ENCODE measurements at places on chromosomes 1 and 21.

DNA sequence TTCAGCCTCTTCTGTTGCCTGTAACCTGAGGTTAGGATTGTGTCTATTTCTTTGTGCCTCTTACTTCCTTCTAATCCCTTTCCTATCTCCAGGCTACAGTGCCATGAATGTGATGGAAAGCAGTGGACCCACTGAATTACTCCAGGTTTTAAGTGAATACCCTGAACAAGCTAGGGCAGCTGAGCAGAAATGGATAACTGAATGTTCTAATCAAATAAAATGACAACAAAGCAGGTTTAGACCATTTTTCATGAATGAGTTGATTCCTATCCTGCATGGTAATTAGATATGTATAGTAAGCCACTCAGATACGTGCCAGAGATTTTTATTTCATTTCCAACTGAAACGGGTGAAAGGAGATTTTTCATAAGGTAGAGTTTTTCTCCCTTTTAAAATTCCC, 127.5 kb upstream of the ZP4 start:
- no peak for DNase-seq

DNA sequence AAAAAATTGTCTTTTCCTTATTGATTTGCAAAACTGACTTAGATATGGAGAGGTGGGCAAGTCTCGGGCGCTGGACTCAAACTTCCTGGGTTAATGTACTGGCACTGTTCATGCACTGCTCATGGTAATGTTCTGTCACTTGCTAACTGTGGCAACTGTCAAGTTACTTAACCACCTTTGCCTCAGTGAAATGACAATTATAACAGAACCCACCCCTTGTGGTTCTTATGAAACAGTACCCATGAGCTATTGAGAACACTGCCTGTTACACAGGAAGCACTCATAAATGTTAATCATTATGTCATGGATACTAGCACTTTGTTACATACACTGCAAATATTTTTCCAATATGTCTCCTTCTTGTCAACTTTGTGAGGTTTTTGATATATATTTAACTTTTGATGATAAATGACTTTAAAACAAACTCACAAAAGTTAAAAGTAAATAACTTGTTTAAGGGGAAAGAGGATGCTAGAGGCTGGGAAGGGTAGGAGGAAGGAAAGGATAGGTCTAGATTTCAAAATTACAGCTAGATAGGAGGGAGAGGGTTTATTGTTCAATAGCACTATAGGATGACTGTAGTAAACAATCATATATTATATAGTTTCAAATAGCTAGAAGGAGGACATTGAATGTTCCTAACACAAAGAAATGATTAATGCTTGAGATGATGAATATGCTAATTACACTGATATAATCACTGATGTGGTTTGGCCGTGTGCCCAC, 342.5 kb downstream of the ADGRL2 start:
- DNase-seq: no peak

GRCh38 chr1:156751451-156751756, at the start of gene HDGF:
HDGF (minus strand) TSS chr1:156751675; CDS start chr1:156751429, 246 bp downstream.
- no peak for DNase-seq

DNA sequence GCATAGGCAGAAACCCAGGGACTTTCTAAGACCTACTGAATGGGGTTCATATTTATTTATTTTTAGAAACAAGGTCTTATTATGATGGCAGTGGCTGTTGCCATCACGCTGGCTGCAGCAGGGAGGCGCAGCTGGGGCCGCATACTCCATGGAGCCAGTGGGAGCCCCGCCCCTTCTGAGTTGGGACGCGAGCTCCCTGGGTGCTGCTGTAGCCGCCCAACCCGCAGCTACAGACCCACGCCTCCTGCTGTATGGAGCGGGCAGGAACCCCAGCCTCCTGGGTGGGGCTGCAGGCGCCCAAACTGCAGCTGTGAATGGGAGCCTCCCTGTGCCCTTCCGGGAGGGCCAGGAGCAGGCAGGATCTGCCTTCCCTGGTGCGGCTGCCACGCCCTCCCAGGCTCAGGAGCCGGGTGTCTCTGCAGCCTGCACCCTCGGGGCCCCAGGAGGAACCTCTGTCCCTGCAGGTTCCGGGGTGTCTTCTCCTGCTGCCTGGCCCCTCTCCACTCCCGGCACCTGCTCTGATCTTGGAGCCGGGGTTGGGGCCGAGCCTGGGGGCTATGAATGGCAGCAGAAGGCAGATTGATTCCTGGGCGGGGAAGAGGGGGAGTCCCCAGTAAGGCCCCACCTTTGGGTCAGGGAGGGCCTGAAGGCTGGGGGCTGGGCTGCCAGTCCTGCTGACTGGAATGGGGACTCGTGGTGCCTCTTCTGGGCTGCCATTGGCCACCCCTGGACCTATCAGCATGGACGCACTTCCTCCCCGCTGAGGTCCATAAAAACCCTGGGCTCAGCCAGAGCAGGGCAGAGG, 66.5 kb upstream of the LRRN2 start:
- DNase-seq: peak; percentile 67

DNA sequence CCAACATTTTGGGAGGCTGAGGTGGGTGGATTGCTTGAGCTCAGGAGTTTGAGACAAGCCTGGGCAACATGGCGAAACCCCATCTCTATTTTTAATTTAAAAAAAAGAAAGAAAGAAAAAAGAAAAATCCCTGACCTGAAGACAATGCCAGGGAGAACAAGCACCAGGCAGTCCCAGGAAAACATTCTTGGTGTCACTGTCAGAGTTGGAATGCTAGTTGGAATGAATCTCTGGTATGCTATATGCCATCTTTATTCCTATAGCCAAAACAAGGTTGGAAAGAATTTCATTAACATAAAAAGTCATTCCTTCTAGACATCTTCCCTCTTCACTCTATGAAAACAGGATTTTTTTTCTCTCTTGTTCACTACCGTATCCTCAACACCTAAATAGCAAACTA, 2.8 kb downstream of the DNAJC8 start:
- no peak for DNase-seq

DNA sequence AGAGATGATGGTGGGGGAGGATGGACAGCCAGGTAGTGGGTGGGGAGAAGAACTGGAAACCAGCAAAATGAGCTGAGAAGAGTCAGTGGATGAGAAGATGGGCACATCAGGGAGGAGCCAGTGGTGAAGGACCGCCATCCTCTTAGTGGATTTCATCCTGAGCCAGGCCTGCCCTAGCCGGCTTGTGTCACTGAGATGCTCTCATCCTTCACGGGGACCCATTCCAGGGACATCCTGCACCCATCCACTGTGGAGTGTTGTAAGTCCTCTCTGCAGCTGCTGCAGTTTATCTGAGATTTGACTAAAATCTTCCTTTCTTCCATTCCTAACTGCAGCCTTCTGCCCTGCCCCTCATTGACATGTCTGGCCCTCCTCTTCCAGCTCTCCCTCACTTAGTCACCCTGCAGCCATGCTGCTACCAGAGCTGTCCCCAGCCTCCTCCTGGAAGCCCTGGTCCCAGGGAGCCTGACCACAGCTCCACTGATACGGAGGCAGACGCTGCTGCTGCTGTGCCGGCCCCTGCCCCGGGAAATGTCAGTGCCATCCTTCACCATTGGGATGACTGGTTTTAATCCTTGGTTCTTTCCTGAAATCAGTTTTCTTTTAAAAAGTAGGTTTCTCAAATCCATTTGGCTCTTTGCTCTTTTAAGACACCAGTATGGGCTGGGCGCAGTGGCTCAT, 33.2 kb downstream of the STUM start:
- no peak for DNase-seq

- DNase-seq: peak; percentile 54
These were observed 1211.6 kb upstream of the ADGRL4 start for GRCh38 chr1:80218112-80218511.

DNA sequence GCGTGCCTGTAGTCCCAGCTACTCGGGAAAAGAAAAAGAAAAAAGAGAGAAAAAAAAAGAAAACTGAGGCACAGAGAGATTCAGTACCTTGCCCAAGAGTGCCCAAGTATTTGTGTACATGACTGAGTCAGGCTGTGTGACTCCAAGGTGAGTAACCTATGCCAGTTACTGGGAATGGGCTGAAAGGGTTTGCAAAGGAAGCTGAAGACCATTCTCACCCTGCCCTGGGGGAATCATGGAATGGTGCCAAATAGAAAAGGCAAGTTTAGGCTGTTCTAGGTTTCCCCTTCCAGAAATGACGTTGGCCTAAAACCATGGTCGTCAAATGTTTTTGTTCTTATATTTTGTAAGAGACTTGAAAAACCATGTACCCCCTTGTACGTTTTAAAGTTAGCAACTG, 37.9 kb upstream of the LRIG2 start:
- DNase-seq: no peak

DNA sequence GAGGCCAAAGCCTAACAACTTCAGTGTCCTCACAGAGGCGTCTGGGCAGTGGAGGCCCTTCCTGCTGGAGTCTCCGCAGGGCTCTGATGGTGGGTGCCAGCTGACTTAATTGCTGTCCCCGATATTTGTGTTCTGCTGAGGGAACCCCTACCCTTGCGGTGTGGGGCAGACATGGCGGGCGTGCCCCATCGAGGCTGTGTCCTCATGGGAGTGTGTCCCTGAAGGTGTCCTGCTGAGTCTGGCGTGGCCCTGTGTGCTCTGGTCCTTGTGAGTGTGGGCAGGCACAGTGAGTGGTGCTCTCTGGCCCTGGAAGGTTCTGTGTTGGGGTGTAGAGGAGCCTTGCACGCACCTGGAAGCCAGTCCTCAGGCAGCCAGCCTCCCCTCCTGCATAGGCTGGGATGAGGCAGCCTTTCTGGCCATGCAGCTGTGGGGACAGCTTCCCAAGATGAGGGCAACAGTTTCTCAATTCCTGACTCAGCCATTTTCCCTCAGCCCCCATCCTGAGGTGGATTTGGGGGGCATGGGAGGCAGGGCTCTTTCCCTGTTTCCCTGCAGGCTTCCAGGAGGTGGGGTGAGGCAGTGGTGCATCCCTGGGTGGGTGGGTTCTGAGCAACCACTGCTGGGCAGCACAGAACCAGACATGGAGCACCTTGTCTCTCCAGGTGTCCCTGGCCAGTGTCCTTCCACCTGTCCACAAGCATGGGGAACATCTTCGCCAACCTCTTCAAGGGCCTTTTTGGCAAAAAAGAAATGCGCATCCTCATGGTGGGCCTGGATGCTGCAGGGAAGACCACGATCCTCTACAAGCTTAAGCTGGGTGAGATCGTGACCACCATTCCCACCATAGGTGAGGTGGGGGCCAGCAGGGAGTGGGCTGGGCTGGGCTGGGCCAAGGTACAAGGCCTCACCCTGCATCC, 6.5 kb downstream of the C1orf35 start:
- DNase-seq: no peak

DNA sequence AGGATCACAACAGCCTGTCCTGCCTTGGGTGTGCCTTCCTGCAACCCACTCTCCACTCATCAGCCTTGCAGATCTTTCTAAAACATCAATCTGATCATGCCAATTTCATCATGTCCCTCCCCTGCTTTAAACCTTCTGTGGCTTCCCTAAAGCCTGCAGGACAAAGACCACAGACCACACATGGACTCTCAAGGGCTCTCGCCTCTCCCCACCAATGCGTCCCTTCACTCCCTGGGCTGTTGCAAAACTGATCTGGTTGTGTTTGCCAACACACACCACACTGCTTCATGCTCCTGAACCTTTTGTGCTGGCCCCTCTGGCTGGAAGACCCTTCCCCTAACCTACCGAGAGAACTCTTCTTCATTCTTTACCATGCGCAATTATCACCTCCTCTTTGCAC, 72.4 kb downstream of the ITPKB start:
- no peak for DNase-seq

GRCh38 chr1:97050506-97050905, 328.9 kb downstream of the PTBP2 start:
- DNase-seq: peak; percentile 10

GRCh38 chr1:219990782-219991510, 55.4 kb downstream of the EPRS1 start:
- peak; percentile 8 for DNase-seq

- no peak for DNase-seq
These were observed 18.9 kb downstream of the ARHGEF16 start for GRCh38 chr1:3473381-3473844.

- DNase-seq: no peak
These were observed 283.4 kb downstream of the KCNH1 start for GRCh38 chr1:210850556-210850955.
